ENCODE measurements at places on chromosomes 13 and 19.

DNA sequence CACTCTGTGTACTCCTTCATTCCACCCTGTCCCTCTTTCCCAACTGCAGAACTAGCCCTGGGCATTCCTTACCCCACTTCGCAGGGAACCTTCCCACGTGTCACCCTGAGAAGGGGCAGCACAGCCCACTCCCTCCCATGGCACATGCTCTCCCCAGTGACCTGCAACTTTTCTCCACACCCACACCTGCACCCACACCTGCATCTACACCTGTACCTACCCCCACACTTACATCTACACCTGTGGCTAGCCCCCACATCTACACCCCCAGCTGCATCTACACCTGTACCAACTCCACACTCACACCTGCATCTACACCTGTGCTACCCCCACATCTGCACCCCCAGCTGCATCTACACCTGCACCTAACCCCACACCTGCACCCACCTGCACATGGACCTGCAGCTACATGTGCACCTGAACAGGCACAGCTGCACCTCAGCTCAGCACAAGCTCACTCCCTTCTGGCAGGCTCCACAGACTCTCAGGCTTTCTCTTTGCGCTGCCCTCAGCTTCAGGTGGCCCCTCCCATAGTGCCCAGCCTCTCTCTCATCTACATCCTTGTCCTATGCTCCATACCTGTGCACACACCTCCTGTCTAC is 234.1 kb downstream of the TUBA3C start:
- no peak for DNase-seq

DNA sequence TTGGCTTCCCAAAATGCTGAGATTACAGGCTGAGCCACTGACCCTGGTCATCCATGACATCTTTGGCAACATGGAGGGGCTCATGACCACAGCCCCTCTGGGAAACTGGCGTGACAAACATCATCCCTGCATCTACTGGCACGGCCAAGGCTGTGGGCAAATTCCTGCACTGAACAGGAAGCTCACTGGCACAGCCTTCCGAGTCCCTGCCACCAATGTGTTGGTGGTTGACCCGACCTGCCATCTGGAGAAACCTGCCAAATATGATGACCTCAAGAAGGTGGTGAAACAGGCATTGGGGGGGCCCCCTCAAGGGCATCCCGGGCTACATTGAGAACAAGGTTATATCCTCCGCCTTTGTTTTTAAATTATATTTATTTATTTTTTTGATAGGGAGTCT is 8.9 kb upstream of the ACP5 start:
- no peak for DNase-seq

- DNase-seq = no peak
Observed at GRCh38 chr13:24406524-24406923, 97.1 kb downstream of the C1QTNF9 start.

- no peak for DNase-seq
Observed at GRCh38 chr19:35991731-35992450, 3.1 kb upstream of the SDHAF1 start.

DNA sequence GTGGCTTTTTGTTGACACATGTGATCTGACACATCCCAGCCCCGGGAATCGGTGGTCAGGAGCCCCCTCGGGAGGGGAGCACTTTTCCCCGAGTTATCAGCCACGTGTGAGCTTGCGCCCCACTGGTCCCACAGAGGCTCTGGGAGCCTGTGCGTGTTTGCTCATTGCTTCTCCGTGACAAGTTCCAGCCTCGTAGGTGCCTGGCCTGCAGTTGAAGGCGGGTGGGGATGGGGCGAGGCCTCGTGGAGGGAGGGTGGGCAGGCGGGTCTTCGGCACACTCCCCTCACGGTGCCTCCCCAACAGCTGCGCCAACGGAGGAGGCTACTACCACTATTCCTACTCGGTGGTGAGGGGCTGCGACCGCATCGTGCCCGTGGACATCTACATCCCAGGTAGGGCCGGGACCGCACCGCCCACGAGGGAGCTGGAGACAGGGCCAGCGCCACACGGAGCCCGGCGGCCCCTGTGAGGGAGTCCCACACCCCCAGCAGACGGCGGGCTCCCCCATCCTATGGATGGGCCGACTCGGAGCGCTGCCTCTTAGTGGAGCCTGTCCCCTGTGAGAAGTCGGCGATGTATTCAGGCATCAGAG is 8.3 kb downstream of the GAMT start:
- DNase-seq = no peak

GRCh38 chr19:40502647-40503319 is 36.0 kb downstream of the SPTBN4 start:
- DNase-seq = no peak

DNA sequence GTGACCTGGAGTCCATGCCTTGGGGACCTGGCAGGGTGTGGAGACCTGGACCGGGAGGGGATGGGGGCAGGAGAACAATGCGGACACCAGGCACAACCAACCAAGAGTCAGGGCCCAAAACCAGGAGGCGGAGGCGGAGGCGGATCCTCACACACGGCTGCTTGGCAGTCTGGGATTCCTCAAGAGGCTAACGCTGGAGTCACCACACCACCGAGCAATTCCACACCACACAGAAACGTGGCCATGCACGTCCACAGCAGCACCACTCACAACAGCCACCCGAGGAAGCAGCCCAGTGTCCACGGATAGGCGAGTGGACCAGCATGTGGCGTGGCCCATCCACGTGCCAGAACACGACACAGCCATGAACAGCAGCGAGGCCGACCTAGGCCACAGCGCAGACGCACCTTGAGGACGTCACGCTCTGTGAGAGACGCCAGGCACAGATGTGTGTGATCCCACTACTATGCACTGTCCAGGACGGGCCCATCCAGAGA is 17.7 kb downstream of the SBNO2 start:
- no peak for DNase-seq

DNA sequence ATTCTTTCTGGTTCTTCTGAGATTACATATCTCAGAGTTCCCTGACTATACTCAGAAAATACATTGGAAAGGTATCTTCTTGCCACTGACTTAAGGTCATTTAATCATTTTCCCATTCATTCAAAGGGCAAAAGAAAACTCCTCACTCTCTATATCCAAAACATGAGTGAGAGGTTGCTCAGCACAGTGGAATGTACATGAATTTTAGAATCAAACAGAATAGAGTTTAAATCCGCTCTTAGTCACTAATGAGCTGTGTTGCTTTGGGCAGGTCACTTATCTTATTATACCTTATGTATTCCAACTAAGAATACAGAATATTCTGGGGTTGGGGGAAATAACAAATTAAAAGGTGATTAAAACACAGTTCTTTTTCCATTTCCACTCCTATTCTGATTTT is 452.6 kb upstream of the KLF12 start:
- no peak for DNase-seq

DNA sequence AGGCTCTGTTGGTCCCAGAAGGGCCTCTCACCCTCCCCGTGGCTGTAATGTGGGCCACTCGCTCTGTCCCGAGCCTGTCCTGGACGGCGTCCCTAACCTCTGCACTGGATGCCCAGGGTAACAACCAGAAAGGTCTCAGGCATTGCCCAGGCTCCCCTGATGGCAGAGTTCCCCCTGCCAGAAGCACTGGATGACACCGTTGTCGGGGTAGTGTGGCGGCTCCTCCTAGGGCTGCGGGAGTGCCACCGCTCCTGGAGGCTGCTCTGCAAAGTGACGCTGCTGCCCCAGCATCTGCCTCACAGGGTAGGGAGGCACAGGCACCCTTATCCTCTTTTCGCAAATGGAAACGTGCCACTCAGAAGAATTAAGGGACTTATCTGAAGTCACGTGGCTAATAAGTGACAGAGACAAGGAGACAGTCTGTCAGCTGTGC is 32.0 kb downstream of the MPHOSPH8 start:
- DNase-seq = no peak

- DNase-seq = no peak
Observed at GRCh38 chr13:81779876-81780275, 1439.0 kb upstream of the SPRY2 start.

DNA sequence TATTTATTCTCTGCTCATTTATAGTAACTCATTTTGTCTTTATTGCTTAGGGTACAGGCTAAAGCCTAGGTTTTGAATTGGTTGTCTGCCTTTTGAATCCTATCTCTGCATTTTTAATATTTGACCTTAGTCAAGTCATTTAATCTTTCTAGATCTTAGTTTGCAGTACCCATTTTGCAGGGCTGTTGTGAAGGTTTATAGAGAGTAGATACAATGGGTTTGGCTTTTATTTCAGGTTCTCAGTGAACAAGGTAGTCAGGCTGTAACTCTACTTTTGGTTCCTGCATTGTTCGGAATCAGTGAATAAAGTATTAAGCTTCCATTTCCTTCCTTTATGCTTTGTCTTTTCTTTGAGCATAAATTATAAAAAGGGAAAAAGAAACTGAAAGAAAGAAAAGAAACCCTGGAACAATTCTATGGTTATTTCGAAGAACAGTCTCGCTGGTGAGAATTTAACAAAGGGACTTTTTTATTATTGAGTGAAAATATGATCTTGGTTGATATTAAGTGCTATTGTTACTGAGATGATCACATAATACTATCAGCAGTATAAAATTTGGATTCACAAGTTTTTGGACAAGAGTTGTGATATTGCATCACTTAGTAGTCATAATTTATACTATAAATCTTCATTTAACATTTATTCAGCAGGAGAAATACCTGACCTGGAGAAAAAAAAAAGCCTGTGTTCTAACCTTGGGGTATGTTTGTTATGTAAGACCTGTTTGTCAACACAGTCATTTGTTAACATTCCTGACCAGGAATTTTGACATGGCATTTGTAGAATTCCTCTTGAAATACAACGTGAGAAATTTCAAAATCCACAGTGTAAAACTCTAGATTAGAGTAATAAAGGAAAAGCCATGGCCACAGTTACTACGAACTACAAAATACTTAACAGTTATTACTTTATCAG is 91.3 kb downstream of the ZMYM2 start:
- no peak for DNase-seq

GRCh38 chr19:49805822-49806619 is 7.1 kb downstream of the FUZ start:
- DNase-seq = no peak

DNA sequence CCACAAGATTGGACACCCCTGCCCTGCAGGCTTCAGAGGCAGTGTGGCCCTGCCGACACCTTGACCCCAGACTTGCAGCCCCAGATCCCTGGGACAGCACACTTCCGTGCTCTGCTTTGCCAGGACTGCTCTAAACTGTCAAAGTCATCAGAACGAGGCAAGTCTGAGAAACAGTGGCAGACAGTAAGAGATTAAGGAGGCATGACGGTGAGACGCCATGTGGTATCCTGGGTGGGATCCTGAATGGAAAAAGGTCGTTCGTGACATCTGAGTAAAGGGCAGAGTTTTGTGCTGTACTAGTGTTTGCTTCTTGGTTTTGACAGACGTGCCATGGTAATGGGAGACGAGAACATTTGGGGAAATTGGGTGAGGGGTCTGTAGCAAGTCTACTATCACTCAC is 13.8 kb downstream of the ZNF579 start:
- no peak for DNase-seq

- DNase-seq = peak; percentile 33
Observed at GRCh38 chr19:32691952-32692726, 518 bp downstream of the NUDT19 start.

DNA sequence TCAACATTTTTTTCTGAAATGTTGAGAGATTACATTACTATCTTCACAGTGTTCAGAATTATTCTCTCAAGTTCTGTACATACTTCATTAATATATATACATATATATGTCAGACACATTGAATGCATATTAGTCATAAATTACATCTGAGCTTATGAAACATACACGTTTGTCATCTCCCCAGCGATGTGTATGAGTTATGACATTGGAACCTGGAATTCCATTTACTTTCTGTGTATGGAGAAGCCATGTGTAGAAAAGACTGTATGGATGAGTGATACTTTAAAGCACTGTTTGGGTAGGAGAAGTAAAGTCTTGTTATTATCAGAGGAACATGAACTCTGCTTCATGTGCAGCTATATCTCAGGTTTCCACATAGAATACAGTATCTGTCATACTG is 167.2 kb downstream of the FGF14 start:
- no peak for DNase-seq

DNA sequence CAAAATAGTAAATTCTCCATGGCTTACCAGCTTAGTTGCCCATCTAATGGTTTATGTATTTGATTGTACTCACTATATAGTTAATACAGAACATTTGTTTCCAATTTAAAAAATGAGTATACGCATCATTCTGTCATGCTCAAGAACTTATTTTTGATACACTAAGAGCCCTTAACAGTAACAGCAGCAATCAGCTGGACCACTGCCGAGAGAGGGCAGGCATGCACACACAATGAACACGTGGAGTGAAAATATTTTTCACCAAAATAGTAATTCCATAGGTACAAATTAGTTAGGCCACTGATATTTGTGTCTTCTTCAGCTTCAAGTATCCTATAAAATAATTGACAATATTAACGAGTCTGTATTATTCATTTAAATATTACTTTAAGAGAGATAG is 109.9 kb downstream of the KLF12 start:
- DNase-seq = no peak

- DNase-seq = no peak
Observed at GRCh38 chr19:32178956-32179355, 166.5 kb upstream of the ZNF507 start.

DNA sequence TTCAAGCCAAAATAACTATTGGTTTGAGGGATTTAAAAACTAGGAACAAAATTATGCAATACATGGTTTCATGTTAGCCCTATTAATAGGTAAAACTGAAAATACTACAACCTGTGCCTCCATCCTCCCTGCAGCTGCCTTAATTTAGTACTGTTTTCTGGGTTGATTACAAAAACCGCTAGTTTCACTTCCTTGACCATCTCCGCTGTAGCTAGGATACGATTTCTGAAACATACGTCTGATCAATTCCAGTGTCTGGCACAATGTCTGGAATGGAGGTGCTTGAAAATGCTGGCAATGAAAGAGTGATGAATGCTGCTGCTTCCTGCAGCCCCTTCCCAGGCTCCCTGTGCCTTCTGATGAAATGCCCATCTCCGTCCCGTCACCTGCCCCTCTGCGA is 273.5 kb downstream of the SHISA2 start:
- DNase-seq = no peak

Measured in naive thymus-derived CD4-positive, alpha-beta T cell (primary cell).